ENCODE measurements at places on chromosomes 7 and 10.
A peak's percentile ranks its signal among the peaks of the same experiment; 100 is the strongest.

GRCh38 chr7:131721660-131722059 is 165.2 kb upstream of the PODXL start:
- no peak for DNase-seq

GRCh38 chr10:124616040-124616835 is 127.9 kb downstream of the FAM53B start:
- peak; percentile 78 for DNase-seq

DNA sequence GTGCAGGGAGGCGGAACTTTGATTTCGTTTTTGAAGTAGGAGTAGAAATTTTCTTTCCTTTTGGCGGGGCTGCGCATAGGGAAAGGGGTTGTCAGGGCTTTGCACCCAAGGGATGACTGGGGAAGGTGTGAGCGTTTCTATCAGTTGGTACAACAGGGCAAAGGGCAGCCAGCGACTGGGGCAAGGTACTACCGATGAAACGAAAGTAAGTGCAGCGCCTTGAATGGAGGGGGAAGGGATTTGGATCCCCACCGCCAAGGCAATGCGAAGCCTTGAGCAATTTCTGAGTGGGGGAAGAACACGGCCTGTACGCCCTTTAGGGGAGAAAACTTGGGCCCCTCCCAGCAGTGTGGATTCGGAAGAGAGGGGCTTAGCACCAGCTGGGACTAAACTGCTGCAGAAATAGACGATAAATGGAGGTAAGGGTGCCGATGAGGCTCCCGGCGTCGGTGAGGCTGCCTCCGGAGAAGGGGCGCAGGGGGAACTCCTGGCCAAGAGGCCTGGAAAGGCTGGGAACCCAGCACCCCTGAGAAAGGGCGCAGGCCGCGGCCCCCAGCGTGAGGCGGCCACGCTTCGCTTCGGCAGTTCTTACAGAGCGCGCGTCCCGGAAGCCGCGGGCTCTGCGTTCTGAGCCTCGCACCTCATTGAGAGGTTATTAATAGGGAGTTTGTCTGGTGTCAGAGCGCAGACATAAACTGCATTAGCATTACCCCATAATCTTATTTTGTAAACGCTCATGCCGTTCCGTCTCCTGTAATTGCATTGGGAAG is 10.0 kb upstream of the TLX1 start:
- no peak for DNase-seq

GRCh38 chr10:6647811-6648526 is 67.9 kb upstream of the PRKCQ start:
- peak; percentile 80 for DNase-seq

- DNase-seq: no peak
Observed at GRCh38 chr7:90645784-90646183, 49.7 kb downstream of the CDK14 start.

DNA sequence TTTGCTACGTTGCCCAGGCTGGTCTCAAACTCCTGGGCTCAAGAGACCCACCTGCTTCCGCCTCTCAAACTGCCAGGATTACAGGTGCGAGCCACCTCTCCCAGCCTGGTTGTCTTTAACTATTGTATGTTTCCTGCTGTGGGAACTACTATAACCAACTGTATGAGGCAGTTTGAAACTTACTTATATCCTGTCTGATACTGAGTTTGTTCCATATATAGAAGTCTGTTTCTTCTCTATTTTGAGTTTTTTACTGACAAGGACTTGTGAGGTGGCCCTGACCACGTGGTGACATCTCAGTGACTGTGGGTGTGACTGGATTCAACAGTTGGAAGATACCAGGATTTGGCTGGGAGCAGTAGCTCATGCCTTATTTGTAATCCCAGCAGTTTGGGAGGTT is 14.2 kb downstream of the FBH1 start:
- DNase-seq: no peak

- DNase-seq: no peak
Observed at GRCh38 chr7:134126146-134126545, 994 bp upstream of the LRGUK start.

GRCh38 chr7:108535744-108536143 is 9.8 kb upstream of the PNPLA8 start:
- DNase-seq: no peak

DNA sequence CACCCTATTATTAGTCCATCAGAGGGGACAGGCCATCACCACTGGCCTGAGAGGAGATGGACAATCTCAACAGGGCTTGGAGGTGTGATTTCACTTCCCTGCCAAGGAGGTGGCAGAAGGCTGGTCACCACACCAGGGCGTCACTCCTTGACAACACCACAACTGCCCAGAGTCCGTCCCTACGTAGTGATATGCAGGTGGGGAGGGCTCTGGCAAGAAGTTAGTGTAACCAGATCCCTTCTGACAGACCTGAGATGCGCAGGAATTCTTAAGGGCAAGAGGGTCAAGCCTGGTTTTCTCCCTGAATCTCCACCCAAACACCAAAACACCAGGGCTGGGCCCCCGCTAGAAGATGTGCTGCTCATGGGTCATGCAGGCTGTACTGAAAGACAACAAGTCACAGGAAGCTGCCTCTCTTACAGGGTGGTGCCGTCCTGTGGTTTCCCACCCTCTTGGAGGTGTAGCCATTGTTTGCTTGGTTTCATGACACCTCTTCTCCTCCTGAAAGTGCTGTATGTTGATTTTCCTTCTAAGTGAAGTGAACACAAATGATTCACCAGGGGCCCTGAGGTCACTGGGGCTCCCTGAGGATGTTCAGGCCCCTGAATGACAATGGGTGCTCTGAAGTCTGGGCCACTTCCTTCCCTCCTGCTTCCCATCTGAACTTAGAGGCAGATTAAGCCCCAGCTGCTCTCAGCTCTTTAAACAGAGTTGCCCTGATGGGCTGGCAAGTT is 27.1 kb downstream of the ATXN7L1 start:
- peak; percentile 83 for DNase-seq

GRCh38 chr10:33257439-33258080 is 76.9 kb downstream of the NRP1 start:
- DNase-seq: no peak

DNA sequence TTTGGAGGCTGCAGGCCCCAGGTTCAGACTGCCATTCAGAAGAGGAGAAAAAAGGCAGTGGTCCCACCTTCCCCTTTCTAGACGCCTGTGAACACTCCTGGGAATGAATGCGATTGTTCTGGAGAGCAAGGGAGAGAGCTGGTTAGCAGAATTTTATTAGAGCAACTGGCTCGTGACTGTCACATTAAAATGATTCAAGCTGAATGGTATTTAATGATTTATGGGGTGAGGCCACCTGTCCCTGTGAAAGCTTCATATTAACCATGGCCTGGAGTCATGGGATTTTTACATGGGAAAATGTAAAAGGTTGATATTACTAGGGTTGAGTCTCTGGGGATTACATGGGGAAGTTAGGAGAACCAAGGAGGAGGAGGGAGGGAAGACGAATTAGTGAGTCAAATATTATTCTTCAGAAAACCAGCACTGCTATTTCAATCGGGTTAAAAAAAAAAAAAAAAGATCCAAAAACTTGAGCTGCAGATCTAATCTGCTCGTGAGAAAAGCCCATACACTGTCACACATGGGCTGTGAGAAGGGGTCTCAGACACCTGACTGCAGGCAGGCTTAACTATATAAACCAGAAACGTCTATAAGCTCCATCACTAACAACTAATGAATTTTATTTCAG is 8.3 kb downstream of the CXCL12 start:
- DNase-seq: no peak

DNA sequence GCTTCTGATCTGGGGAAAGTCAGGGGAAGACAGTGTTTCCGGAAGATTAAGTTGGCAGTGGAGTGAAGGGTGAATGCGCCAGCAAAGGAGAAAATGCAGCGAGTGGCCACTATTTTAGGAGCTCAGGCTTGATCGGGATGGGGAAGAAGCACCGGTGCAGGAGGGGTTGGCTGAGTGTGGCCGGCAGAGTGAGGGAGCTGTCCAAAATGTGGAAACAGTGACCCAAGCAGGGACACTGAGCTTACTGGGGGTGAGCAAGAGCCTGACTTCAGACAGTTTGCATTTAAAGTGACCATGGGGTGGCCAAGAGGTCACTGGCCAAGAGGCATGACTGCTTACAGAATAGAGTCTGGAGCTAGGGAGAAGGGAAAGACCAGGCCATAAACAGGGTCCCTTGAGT is 79.3 kb downstream of the GOLGA7B start:
- peak; percentile 17 for DNase-seq

- no peak for DNase-seq
Observed at GRCh38 chr10:126099366-126099765, 203.0 kb downstream of the FANK1 start.

GRCh38 chr7:1156782-1157535 is 3.0 kb downstream of the ZFAND2A start:
- DNase-seq: no peak

DNA sequence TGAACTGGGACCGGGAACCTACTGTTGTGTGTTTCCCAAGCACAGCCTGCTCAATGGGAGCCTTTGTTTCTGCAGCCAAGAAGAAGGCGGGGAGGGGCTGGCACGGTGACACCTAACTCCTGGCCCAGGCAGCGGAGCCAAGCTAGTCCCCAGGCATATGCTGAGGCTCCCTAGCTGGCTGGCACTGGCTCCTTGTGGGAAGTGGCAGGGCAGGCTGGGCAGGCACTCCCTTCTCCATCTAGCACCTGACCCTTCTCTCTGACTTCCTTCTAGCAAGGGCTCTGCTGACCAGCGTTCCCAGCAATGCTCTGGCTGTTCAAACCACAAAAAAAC is 325.0 kb downstream of the PLXNA4 start:
- peak; percentile 48 for DNase-seq

DNA sequence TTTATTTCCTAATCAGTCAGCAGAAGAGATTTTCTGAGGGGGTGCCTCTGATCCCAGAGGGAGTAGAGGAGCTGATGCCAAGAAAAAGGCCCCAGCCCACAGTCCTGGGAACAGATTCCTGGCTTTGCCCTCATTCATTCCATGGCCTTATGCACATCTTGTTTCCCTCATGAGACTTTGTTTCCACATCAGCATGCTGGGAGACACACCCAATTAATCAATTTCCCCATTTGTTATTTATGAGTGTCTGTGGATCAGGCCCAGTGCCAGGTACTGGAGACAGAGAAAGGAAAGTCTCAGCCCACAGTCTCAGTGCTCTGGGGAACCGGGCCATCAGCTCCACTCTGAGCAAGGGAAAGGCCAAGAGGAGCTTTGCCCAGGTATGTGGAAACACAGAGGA is 496.2 kb upstream of the ZMIZ1 start:
- no peak for DNase-seq

DNA sequence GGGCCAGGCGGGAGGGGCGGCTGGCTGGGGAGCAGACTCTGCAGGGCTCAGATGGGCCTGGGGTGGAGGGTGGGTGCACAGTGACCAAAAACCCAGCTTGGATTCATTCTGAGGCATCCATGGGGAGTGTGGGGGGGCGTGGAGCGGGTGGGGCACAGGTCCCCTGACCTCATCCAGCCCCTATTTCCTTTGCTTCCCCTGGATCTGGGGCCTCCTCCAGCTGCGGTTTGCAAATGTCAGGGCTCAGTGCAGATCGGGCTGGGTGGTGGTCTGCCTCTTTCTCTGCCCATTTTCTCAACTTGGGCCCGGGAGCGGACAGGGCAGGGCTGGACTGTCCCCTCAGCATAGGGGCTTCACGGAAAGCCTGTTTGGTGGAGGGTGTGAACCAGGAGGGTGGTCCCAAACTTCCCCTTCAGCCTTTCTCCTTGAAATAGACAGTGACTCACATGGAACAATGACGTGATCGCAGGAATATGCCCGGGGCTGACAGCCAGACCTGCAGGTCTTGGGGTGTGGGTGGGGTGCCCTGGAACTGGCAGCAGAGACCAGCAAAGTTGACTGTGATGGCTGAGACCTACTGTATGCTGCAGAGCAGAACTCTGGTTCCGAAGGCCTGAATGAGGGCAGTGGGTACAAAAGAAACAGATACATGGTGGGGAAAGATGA is 72.9 kb upstream of the PODXL start:
- DNase-seq: no peak

DNA sequence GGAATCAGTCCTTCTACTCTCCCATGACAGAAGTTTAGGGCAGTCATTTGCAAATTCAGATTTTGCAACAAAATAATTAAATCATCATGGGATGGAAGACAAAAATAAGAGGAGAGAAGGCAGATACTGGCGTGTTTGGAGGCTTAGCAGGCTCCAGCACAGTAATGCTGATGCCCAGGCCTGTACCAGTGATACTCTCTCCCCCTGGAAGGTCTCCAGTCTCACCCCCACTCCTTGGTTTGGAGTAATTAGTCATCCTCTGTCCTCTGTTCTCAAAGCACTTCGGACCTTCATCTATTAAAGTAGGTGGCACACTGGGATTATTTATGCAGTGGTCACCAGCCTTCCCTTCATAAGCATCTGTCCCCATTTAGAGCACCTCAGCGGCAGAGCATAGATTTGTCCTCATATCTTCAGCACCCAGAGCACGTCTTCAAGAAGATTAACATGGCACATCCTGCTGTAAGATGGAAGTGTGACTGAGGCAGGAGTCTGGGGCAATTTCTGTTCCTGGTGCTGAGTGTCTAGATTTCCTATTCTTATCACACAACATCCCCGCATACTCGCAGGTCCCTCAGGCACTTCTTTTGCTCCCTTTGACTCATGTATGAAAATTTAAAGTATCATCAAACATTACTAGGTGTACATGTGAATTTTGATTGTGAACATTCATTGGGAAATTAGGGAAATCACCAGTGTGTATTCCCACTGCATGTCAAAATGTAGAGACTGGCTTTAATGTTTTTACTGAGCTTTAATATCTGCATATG is 31.3 kb upstream of the TRIL start:
- no peak for DNase-seq

- DNase-seq: no peak
Observed at GRCh38 chr7:36526863-36527548, 137.3 kb downstream of the ANLN start.

GRCh38 chr10:8112230-8112905 is 57.9 kb downstream of the GATA3 start:
- DNase-seq: peak; percentile 59

- peak; percentile 42 for DNase-seq
Observed at GRCh38 chr10:13528123-13528874, 515 bp downstream of the BEND7 start.

DNA sequence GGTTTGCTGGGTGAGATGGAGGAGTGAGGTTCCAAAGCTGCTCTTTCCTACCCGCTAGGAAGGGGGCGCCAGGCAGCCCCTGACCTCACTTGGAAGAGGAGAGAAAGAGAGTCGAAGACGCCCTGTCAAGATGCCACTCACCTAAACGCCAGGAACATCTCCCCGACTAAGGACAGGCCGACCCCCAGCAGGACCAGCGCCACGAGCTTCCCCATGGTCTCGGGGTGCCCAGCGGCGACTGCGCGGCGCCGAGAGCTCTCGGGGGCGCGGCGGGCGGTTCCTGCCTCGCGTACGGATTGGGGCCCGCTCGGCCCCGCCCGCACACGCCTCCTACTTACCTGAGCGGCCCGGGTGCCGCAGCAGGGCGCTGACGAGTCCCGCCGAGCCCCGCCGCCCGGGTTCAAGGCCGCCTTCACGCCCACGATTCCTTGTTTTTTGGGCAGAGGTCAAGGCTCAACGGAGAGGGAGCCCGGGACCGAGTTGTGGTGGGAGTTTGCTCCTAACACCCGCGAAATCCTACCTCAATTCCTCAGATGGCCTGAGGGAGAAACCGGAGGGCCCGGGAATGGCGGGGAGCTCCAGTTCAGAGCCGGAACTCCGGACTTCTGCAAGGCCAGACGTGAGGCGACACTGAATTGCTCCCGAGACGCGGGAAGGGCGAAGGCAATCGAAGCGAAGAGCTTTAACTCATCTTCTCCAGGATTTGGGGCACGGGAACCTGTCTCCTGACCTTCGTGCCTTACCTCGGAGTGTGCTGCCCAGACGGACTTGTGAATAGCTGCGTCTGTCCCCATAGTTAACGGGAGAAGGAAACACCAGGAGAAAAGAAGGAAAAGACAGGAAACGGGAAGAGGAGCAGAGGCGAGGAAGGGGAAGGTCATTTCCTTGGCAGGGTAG is at the start of gene PON3:
Gene PON3, minus strand, starts transcription at position 240 of the 897 bp plus-strand sequence. Its CDS starts 25 bp downstream, at position 215.
- DNase-seq: peak; percentile 85

GRCh38 chr10:33743429-33743857 is 409.0 kb upstream of the NRP1 start:
- no peak for DNase-seq

GRCh38 chr10:60042914-60043313 is 136.6 kb upstream of the CCDC6 start:
- no peak for DNase-seq
